ENCODE measurements at places on chromosomes 4 and X. TPM values are rescaled to one million over a fixed set of nuclear protein-coding genes. Genes with fewer than 3 reads are reported as not detected.

Gene STS
- 5.4 TPM for total RNA-seq

Gene SSX1
- total RNA-seq: not detected

Gene PNMA3
- 0.85 TPM for total RNA-seq

Gene TRO
- total RNA-seq: 1.0 TPM

Gene SOX3
- total RNA-seq: not detected

Gene ARHGEF6
- 5.9 TPM for total RNA-seq

Gene DEFB131A
- total RNA-seq: not detected
